Glutamatergic neuron (in vitro differentiated cells): ENCODE measurements at places on chromosomes 4 and X. TPM values are rescaled to one million over a fixed set of nuclear protein-coding genes. Genes with fewer than 3 reads are reported as not detected.

- no peak for DNase-seq
- H3K27me3 ChIP-seq: no peaks in the 10 kb centered on the region
- no peaks in the 10 kb centered on the region for H3K36me3 ChIP-seq
- peaks cover 3% of the 10 kb centered on the region for H3K4me1 ChIP-seq
These were observed 137.4 kb upstream of the ARSJ start for GRCh38 chr4:114116861-114117260.

DNA sequence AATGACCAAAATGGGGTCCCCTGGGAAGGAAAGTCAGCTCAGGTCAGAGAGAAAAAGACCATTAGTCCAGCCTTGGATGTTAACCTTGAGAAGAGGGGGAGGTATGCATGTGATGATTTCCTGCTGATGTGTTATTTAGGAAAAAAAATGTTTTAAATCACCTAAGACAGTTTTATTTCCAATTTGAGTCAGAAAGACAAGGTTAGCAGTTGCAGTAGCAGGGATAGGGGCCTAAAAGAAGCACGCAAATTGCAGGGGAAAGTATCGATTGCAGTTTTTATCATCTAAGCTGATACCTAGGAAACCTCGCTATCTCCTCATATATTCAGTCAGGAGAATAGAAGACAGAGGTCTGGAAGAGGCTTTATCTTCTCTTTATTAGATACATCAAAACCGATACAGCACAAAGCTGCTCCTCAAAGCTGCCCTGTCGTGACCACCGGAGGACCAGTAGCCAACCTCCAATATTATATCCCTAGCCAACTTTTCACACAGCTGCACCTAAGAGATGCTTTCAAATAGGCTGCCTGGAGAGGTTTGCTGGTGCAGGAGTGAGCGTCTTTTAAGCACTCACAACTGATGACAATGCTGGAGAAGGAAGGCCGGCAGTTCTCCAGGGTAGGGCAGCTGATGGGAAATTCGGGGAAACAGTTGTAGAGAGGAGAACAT is 289.4 kb downstream of the INPP4B start:
- peaks cover 2% of the 10 kb centered on the region for H3K4me1 ChIP-seq
- no peak for DNase-seq

GRCh38 chrX:44343412-44344141 is at the start of gene EFHC2:
EFHC2 (minus strand) TSS chrX:44343672; CDS start chrX:44343588, 84 bp downstream.
- H3K27ac ChIP-seq: no peak within 1 kb of the TSS
- H3K27me3 ChIP-seq: no peaks in the 10 kb centered on the region
- H3K36me3 ChIP-seq: no peaks in the 10 kb centered on the region
- peak within 1 kb of the TSS; percentile 75 for H3K4me3 ChIP-seq
- peak; percentile 15 for DNase-seq

GRCh38 chrX:127317159-127317558 is 497.6 kb downstream of the PRR32 start:
- DNase-seq: no peak
- H3K4me1 ChIP-seq: no peaks in the 10 kb centered on the region
- H3K4me3 ChIP-seq: no peak overlapping the region
- H3K36me3 ChIP-seq: no peaks in the 10 kb centered on the region
- no peaks in the 10 kb centered on the region for H3K27me3 ChIP-seq

DNA sequence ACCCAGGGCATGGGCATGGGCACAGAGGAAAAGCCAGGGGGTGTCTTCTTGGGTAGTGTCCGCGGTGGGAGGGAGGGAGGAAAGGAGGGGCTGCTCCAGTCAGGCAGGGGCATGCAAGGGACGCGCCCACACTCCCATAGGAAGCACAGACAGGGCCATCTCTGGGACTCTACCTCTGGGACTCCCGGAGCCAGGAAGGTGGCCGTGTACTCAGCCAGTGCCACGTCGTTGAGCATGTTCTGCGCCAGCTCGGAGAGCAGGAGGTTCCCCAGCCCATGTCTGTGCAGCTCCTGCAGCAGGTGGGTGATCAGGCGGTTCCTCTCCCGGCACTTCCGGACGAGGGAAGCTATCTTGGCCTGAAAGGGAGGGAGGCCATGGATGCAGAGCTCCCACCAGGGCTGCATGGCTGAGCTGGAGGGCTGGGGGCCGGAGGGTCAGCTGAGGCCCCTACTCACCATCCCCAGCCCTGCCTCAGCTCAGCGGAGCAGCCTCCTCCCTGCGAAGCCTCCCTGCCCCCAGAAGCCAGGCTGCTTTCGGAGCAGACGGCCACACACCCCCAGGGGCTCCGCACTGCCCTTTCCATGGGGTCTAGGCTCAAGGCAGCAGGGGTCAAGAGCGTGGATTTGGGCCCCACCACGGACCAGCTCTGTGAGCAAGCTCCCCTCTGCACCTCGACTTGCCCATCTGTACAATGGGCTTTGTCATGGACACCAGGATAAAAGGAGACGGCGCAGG is 44.6 kb downstream of the C4orf50 start:
- DNase-seq: no peak
- peaks cover 2% of the 10 kb centered on the region for H3K27me3 ChIP-seq
- H3K4me3 ChIP-seq: no peak overlapping the region
- H3K27ac ChIP-seq: no peak overlapping the region

DNA sequence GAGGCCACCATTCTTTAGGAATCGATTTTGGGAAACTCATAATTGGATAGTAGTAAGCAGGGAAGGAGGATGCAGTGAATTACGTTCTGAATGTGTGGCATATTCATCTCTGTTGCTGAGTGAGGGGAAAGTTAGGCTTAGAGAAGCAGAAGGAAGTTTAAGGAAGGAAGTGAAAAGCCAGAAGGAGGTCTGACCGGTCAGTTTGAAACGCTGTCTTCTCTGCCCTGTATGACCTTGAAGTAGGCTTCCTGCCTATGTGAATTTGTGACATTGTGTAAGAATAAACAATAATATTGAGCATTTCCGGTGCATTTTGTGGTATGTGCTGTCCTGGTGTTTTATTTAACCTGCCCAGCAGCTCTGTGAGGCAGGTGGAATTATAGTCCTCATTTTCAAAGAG is 67.3 kb downstream of the PDLIM5 start:
- no peaks in the 10 kb centered on the region for H3K4me1 ChIP-seq
- no peaks in the 10 kb centered on the region for H3K27me3 ChIP-seq
- H3K27ac ChIP-seq: no peak overlapping the region
- no peaks in the 10 kb centered on the region for H3K36me3 ChIP-seq
- H3K4me3 ChIP-seq: no peak overlapping the region
- DNase-seq: no peak

GRCh38 chr4:143728166-143728565 is 27.7 kb upstream of the FREM3 start:
- no peak overlapping the region for H3K27ac ChIP-seq
- DNase-seq: no peak
- H3K4me3 ChIP-seq: no peak overlapping the region
- H3K4me1 ChIP-seq: no peaks in the 10 kb centered on the region
- H3K27me3 ChIP-seq: no peaks in the 10 kb centered on the region

DNA sequence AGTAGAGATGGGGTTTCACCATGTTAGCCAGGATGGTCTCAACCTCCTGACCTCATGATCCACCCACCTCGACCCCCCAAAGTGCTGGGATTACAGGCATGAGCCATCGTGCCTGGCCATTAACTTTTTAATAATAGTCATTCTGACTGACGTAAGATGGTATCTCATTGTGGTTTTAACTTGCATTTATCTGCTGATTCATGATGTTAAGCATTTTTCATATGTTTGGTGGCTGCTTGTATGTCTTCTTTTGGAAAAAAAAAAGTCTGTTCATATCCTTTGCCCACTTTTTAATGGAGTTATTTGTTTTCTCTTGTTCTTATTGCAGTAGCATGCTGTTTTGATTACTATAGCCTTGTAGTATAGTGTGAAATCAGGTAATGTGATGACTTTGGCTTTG is 45.8 kb downstream of the ANXA10 start:
- H3K4me1 ChIP-seq: peaks cover 5% of the 10 kb centered on the region
- no peak overlapping the region for H3K27ac ChIP-seq
- peaks cover 2% of the 10 kb centered on the region for H3K27me3 ChIP-seq
- DNase-seq: no peak
- no peak overlapping the region for H3K4me3 ChIP-seq

DNA sequence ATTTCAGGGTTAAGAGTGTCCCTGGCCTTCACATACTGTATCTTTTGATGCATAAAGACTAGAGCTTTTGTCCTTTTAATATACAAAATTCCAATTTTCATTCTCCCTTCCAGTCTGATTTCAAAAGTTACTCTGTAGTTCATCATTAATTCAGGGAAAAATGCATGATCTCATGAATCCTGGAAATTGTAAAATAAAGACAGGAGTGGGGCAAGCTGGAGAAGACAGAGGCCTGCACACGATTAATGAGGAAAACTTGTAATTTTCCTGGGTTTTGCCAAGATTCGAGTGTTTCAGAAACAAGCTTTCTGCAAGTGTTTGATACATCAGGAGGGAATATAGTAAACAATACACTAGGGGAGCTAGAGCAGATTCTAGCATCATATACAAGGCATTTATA is 947.9 kb downstream of the FAT4 start:
- no peak for DNase-seq
- H3K36me3 ChIP-seq: no peaks in the 10 kb centered on the region
- no peaks in the 10 kb centered on the region for H3K27me3 ChIP-seq

GRCh38 chr4:107314156-107314555 is 278.0 kb upstream of the DKK2 start:
- no peaks in the 10 kb centered on the region for H3K4me1 ChIP-seq
- H3K4me3 ChIP-seq: no peak overlapping the region
- no peak overlapping the region for H3K27ac ChIP-seq
- no peaks in the 10 kb centered on the region for H3K27me3 ChIP-seq
- no peaks in the 10 kb centered on the region for H3K36me3 ChIP-seq

DNA sequence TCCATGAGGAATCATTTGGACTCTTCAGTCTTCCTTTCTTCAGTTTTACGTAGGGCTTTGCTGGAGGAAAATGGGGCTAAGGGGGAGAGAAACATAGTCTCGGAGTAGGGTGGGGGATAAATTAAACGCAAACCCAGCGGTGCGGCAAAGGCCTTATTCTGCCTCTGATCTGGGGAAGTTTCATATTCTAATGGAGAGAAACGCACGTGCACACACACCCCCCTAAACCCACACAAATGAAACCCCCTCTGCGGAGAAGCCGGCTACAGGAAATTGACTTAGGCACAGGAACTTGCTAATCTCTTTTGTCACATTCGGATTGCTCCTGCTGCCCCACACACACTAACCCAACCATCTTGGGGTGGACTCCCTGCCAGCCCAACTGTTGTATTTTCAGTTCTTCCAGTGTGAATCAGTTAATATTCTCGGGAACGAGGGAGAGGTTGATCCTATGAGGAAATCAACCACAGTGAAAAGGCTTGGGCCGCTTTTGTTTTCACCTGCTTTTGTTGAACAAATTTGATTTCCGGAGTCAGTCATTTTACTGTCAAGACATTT is at the start of gene RHOH:
RHOH (plus strand) TSS at position 308 of the 558 bp plus-strand sequence. CDS start 46,356 bp downstream, outside the sequence.
- no peaks in the 10 kb centered on the region for H3K27me3 ChIP-seq
- DNase-seq: no peak
- no peaks in the 10 kb centered on the region for H3K36me3 ChIP-seq
- no peaks in the 10 kb centered on the region for H3K4me1 ChIP-seq

- H3K27me3 ChIP-seq: no peaks in the 10 kb centered on the region
- no peaks in the 10 kb centered on the region for H3K4me1 ChIP-seq
- no peak overlapping the region for H3K4me3 ChIP-seq
- no peaks in the 10 kb centered on the region for H3K36me3 ChIP-seq
These were observed 102.9 kb downstream of the CLCN4 start for GRCh38 chrX:10259716-10260115.

DNA sequence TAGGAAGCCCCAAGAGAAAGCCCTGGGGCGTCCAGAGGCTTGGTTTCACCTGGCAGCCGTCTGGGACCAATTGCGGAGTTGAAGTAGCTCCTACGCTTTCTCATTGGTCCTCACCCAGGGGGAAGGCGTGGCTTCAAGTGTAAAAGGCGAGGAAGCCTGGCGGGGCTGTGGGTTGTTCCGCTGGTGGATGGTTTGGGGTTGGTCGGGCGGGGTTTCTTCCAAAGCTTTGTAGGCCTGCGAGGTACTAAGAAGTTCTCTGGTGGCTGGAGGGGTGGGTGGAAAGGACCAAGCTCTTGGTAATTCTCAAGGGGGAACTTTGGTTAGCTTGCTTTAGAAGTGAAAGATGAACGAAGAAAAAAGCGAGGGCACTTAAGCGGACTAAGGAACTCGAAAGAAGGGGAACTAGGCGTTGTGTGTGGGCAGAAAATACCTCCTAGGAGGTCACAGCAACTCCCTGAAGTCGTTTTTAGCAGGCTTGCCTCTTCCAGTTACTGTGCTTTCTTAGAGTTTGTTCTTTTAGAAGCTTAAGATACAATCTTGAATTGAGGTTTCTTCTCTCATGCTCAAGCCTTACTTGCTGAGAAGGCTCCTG is 36.6 kb downstream of the CCNG2 start:
- H3K27me3 ChIP-seq: no peaks in the 10 kb centered on the region
- no peak overlapping the region for H3K27ac ChIP-seq
- DNase-seq: no peak
- no peaks in the 10 kb centered on the region for H3K36me3 ChIP-seq

GRCh38 chrX:26373829-26374228 is 157.9 kb downstream of the MAGEB5 start:
- no peaks in the 10 kb centered on the region for H3K27me3 ChIP-seq
- H3K36me3 ChIP-seq: no peaks in the 10 kb centered on the region
- H3K27ac ChIP-seq: no peak overlapping the region
- DNase-seq: no peak
- no peaks in the 10 kb centered on the region for H3K4me1 ChIP-seq
- H3K4me3 ChIP-seq: no peak overlapping the region

GRCh38 chr4:54541426-54542118 is 116.2 kb upstream of the KIT start:
- H3K4me1 ChIP-seq: peaks cover 9% of the 10 kb centered on the region
- peaks cover 2% of the 10 kb centered on the region for H3K27me3 ChIP-seq
- no peak overlapping the region for H3K4me3 ChIP-seq
- DNase-seq: no peak
- H3K27ac ChIP-seq: no peak overlapping the region

- no peak for DNase-seq
- H3K4me3 ChIP-seq: no peak overlapping the region
- H3K27me3 ChIP-seq: peaks cover 4% of the 10 kb centered on the region
- no peak overlapping the region for H3K27ac ChIP-seq
- no peaks in the 10 kb centered on the region for H3K36me3 ChIP-seq
- H3K4me1 ChIP-seq: peaks cover 7% of the 10 kb centered on the region
These were observed 174.0 kb downstream of the SOWAHB start for GRCh38 chr4:76723924-76724323.

- no peaks in the 10 kb centered on the region for H3K27me3 ChIP-seq
- no peak overlapping the region for H3K4me3 ChIP-seq
- peaks cover 13% of the 10 kb centered on the region for H3K4me1 ChIP-seq
- peak overlapping the region; percentile 40 for H3K27ac ChIP-seq
- DNase-seq: no peak
These were observed 55.7 kb upstream of the CLDN34 start for GRCh38 chrX:9911487-9911886.

Gene RBM47
- total RNA-seq: 0.98 TPM

Gene LIMCH1
- total RNA-seq: 22.5 TPM

Gene KCTD8
- total RNA-seq: 23.2 TPM

Gene UCP1
- total RNA-seq: not detected

Gene TMEM31
- not detected for total RNA-seq

Gene PWWP3B
- total RNA-seq: 0.78 TPM

Gene FMR1NB
- total RNA-seq: not detected

Gene MED28
- 60.9 TPM for total RNA-seq

Gene WWC2
- 18.2 TPM for total RNA-seq

Gene EGFL6
- total RNA-seq: not detected

Gene MAP9
- total RNA-seq: 8.1 TPM

Gene USP17L27
- total RNA-seq: not detected

Gene YY2
- total RNA-seq: 1.1 TPM
